ENCODE measurements at places on chromosomes 16 and 17.

DNA sequence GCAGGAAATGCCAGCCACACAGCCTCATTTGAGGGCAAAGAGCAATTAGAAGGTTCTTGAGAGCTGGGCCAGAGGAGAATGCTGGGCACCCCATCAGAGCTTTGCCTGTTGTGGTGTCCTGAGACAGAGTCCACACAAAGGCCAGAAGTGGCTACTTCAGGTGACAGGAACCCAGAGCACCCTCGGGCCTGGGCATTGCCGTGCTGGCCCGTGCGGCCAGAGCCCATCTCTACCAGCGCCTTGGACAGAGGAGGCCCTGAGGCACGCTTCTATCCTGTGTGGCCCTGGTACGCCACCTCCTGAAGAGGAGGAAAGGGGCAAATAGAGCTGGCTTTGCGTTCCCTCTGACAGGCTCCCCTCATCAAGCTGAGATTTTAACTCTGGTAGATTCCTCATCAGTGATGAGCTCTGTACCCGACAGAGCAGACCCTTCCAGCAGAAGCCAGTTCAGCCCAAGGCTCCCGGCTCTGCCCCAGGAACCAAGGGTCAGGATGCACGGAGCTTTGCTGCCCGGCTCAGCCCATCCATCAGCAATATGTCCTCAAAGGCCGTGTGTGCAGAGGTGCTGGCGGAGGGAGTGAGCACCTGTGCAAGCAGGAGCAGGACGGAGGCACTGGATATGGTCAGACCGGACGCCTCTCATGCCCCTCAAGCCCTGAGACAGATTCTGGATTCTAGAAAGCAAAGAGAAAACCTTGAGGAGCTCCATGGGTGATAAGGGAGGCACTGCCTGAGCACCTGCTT is 3.4 kb upstream of the RASD1 start:
- no peak for DNase-seq

DNA sequence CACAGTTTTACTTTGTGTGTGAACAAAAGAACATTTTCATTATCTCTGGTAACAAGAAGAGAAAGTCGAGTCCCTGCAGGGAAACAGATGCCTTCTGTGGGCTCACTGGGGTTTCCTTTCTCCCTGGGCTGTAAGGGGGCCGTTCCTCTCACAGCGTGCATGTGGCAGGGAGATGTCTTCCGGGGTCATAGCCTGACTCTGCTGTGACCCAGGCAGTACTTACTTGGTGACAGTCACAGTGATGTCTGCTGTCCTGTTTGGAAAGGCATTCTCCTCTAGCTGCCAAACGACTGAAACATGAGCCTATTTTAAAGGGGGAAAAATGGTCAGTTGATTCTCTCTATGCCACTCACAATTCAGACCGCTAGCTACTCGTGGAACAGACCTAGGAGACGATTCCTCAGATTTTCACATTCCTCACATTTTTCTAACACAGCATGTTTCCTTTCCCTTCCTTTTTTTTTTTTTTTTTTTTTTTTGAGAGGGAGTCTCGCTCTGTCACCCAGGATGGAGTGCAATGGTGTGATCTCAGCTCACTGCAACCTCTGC is 7.3 kb downstream of the HASPIN start:
- DNase-seq: no peak

DNA sequence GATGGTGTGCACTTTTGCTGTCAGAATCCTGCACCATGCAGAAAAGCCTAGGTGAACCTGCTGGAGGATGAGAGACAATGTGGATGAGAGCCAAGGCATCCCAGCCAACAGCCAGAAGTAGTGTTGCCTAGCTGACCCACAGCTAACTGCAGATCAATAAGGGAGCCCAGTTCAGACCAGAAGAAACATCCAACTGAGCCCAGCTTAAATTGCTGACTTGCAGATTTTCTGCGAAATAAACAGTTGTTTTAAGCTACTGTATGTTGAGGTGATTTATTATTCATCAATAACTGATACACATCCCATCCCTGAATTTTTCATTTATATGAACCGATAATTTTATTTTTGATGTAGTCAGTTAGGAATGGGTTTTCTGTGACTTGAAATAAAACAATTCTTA is 39.2 kb upstream of the TOX3 start:
- no peak for DNase-seq

DNA sequence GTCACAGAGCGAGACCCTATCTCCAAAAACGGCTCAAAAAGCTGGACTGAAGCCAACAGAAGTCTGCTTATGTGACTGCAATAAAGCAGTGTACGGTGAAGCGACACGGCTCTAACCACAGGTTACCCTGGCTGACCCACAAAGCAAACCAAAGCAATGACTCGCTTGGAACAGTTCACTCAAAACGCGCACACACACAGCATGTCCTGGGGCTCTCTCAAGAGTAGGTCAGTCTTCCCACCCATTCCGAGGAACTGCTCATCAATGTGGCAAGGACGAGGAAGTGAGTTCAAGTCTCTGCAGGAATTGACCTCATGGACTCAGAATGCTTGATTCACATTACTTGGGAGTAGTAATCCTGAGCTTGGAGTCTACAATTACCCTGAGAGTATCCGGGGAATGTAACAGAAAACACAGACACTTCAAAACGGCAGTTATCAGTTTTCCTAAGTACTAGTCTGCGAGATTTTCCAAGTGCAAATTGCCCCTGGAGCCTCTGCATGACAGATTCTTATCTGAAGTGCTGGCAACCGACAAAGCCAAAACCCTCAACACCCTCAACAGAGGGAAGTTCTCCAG is 25.4 kb downstream of the PELP1 start:
- DNase-seq: no peak

Data from H1 (cell line).